ENCODE measurements at places on chromosomes 6 and 20. TPM values are rescaled to one million over a fixed set of nuclear protein-coding genes. Genes with fewer than 3 reads are reported as not detected.

GRCh38 chr6:3825331-3825831 is 23.8 kb upstream of the FAM50B start:
- H3K36me3 ChIP-seq: no peaks in the 10 kb centered on the region
- peak overlapping the region; percentile 95 for H3K27ac ChIP-seq
- peaks cover 16% of the 10 kb centered on the region for H3K4me1 ChIP-seq
- H3K27me3 ChIP-seq: no peaks in the 10 kb centered on the region
- H3K4me3 ChIP-seq: no peak overlapping the region

DNA sequence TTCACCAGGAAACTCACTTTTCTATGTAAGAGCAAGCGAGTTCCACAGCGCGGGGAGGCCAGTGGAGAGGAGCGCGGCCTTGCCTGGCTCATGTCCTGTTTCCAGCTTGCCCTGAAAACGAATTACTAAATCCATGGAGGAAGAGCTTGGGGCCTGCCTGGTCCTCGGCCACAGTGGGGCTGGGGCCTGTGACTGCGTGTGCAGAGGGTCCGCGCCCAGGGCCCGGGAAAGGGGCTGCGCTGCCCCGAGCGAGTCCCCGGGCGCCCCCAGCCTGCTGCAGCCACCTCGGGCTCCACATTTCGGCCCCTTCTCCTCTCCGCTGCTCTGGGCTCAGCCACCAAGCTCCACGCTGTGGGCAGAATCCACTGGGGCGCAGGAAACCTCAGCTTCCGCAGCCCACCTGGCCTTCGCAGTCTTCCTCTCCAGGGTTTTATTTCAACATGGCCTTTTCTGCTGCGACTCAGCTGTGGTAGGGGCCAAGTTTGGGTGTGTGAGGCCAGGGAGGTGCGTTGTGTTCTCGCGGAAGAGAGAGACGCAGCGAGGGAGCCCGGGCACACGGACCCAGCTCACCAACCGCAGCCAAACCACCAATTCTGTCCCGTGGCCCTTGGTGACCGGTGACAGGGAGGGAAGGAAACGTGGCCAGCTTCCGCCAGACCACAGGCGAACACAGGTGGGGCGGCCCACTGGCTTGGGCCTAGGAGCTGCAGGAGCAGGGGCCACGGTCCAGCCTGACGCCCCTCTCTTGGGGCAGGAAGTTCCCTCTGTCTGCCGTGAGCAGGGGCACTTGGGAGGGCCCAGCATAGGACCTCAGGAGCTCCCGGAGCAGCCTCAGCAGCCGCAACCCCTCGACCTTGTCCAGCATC is 211.4 kb downstream of the ERMARD start:
- H3K36me3 ChIP-seq: no peaks in the 10 kb centered on the region
- no peaks in the 10 kb centered on the region for H3K4me1 ChIP-seq
- no peak overlapping the region for H3K4me3 ChIP-seq
- no peaks in the 10 kb centered on the region for H3K27me3 ChIP-seq

KCNB1 gene
- polyA plus RNA-seq: 1.0 TPM

PLCB4 gene
- 12.0 TPM for polyA plus RNA-seq

GRCh38 chr20:3751675-3752385 is 15.7 kb downstream of the ADISSP start:
- peaks cover 12% of the 10 kb centered on the region for H3K4me1 ChIP-seq
- peak overlapping the region; percentile 27 for H3K4me3 ChIP-seq
- H3K27ac ChIP-seq: no peak overlapping the region
- H3K36me3 ChIP-seq: no peaks in the 10 kb centered on the region
- peak; percentile 63 for DNase-seq
- peaks cover 48% of the 10 kb centered on the region for H3K27me3 ChIP-seq

- H3K27ac ChIP-seq: no peak overlapping the region
- DNase-seq: no peak
- no peak overlapping the region for H3K4me3 ChIP-seq
Measured at GRCh38 chr20:2596673-2597279, 55.7 kb upstream of the NOP56 start.

- H3K4me1 ChIP-seq: peaks cover 8% of the 10 kb centered on the region
- H3K4me3 ChIP-seq: no peak overlapping the region
- peak overlapping the region; percentile 70 for H3K27ac ChIP-seq
- H3K36me3 ChIP-seq: no peaks in the 10 kb centered on the region
- H3K27me3 ChIP-seq: no peaks in the 10 kb centered on the region
Measured at GRCh38 chr6:112203577-112204349, 50.6 kb downstream of the LAMA4 start.

DNA sequence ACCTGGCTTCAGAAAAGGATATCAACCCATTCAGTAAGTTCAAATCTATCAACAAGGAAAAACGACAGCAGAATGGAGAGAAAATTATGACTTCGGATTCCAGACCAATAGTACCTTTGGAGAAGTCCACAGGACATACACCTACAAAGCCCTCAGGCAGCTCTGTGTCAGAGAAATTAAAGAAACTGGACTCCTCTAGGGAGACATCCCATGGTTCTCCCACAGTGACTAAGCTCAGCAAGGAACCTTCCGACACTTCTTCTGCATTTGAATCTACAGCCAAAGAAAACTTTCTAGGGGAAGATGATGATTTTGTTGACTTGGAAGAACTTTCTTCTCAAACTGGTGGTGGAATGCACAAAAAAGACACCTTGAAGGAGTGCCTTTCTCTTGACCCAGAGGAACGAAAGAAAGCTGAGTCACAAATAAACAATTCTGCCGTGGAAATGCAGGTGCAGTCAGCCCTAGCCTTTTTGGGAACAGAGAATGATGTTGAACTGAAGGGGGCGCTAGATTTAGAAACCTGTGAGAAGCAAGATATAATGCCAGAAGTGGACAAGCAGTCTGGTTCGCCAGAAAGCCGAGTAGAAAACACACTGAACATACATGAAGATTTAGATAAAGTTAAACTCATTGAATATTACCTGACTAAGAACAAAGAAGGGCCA is 67.4 kb upstream of the HINT3 start:
- no peaks in the 10 kb centered on the region for H3K36me3 ChIP-seq
- no peaks in the 10 kb centered on the region for H3K27me3 ChIP-seq
- no peak overlapping the region for H3K27ac ChIP-seq
- peak; percentile 32 for DNase-seq
- no peaks in the 10 kb centered on the region for H3K4me1 ChIP-seq

TNXB gene
- 7.3 TPM for polyA plus RNA-seq

GRCh38 chr6:157741948-157742556 is 81.0 kb upstream of the SNX9 start:
- H3K27ac ChIP-seq: no peak overlapping the region
- H3K36me3 ChIP-seq: no peaks in the 10 kb centered on the region
- H3K4me3 ChIP-seq: no peak overlapping the region
- H3K4me1 ChIP-seq: no peaks in the 10 kb centered on the region
- no peaks in the 10 kb centered on the region for H3K27me3 ChIP-seq

- no peaks in the 10 kb centered on the region for H3K27me3 ChIP-seq
- H3K4me1 ChIP-seq: peaks cover 6% of the 10 kb centered on the region
- no peak for DNase-seq
- H3K27ac ChIP-seq: no peak overlapping the region
Measured at GRCh38 chr6:157038610-157039009, 261.4 kb downstream of the ARID1B start.

DNA sequence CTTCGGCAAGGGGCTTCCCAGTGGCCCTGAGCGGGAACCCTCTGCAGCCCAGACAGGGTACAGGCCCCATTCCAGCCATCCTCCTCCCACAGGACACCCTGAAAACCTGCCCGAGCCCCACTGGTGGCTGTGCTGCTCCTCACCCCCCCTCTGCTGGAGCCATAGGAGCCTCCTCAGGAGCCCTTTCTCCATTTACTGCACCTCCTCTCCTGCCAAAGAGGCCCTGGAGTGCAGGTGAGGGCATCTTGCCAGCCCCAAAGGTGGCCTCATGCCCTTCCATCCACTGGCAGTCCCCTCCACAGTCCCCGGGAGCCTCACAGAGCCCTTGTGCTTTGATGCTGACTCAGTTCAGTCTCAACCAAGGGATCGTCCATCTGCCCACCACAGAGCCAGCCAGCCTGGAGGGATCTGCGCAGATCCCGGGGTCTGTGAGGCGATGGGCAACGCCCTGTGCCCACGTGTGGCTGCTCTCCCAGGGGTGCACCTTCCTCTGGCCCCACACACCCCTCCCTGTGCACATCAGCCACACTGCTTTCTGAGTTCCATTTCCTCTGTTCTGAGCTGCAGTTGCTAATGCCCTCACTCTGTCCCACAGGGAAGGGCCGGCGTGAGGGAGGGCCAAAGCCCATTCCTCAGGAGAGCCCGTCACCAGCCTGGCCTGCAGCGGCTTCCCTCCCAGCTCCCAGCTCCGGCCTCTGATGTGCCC is 228.5 kb downstream of the DLL1 start:
- H3K27me3 ChIP-seq: no peaks in the 10 kb centered on the region
- H3K4me1 ChIP-seq: no peaks in the 10 kb centered on the region
- no peak for DNase-seq
- no peak overlapping the region for H3K4me3 ChIP-seq
- H3K27ac ChIP-seq: no peak overlapping the region
- H3K36me3 ChIP-seq: no peaks in the 10 kb centered on the region

GRCh38 chr6:40693768-40694167 is 106.6 kb upstream of the LRFN2 start:
- no peaks in the 10 kb centered on the region for H3K4me1 ChIP-seq
- no peak overlapping the region for H3K27ac ChIP-seq
- H3K36me3 ChIP-seq: no peaks in the 10 kb centered on the region
- H3K4me3 ChIP-seq: no peak overlapping the region

GRCh38 chr6:52285177-52286068 is 881 bp upstream of the MCM3 start:
- H3K4me3 ChIP-seq: peak overlapping the region; percentile 11
- H3K4me1 ChIP-seq: no peaks in the 10 kb centered on the region
- DNase-seq: no peak

GRCh38 chr6:84007871-84008270 is 25.7 kb upstream of the MRAP2 start:
- no peaks in the 10 kb centered on the region for H3K4me1 ChIP-seq
- no peak overlapping the region for H3K4me3 ChIP-seq
- H3K27me3 ChIP-seq: no peaks in the 10 kb centered on the region
- no peak for DNase-seq

DNA sequence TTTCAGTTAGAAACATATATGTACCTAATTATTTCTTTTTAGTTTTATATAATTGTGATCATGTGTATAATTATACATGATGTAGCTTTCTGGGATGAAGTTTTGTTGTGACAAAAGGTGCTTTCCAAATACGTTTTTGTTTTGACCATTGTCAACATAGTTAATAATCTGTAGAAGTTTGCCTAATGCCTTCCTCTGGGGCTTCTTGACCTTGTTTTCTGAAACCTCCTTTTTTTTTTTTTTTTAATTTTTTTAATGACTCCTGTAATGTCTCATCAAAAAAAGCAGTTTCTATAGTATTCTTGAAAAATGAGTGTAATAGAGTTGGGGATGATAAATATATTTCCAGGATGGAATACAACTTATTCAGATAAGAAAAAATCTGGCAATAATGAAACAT is 434.7 kb upstream of the SOX4 start:
- H3K36me3 ChIP-seq: no peaks in the 10 kb centered on the region
- no peaks in the 10 kb centered on the region for H3K4me1 ChIP-seq
- H3K4me3 ChIP-seq: no peak overlapping the region
- H3K27me3 ChIP-seq: no peaks in the 10 kb centered on the region
- no peak for DNase-seq
- no peak overlapping the region for H3K27ac ChIP-seq

GTSF1L gene
- not detected for polyA plus RNA-seq

MBOAT1 gene
- polyA plus RNA-seq: 3.8 TPM

DNA sequence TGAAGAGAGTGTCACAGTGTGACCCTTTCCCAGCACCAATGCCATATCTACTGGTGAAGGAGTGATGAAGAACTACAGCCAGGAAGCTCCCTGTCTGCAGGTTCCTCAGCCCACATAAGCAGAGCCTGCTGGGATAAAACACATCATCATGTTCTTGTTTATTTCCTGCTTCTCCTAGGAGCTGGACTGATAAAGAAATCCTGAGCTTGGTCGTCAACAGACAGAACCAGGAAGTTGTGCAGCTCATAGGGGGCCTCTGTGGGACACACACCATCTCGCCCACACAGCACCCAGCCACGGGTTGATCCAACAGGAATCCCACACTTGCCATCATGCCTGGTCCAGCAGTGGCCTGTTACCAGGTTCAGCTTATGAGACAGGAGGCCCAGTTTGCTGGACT is 2.8 kb upstream of the CSTL1 start:
- DNase-seq: peak; percentile 42
- H3K4me1 ChIP-seq: peaks cover 10% of the 10 kb centered on the region
- H3K4me3 ChIP-seq: no peak overlapping the region
- no peaks in the 10 kb centered on the region for H3K27me3 ChIP-seq
- H3K36me3 ChIP-seq: no peaks in the 10 kb centered on the region
- H3K27ac ChIP-seq: peak overlapping the region; percentile 50

EPPIN gene
- not detected for polyA plus RNA-seq

EYA4 gene
- 0.33 TPM for polyA plus RNA-seq

THBD gene
- polyA plus RNA-seq: 79.6 TPM

SLC17A4 gene
- polyA plus RNA-seq: 5.2 TPM

DNA sequence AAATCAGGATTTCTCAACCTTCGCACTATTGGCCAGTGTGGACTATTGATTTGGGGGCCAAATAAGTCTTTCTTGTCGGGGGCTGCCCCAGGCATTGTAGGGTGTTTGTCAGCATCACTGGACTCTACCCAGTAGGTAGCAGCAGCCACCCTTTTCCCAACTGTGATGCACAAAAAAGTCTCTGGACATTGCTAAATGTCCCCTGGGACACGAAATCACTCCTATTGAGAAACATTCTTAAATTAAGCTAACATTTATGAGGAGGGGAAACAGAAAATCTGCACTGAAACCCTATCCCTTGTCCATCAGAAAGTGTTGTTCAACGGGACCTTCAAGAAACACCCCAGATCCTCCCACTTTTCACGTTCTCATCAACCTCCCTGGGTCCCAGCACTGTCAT is 54.2 kb downstream of the NFATC2 start:
- no peaks in the 10 kb centered on the region for H3K36me3 ChIP-seq
- no peak for DNase-seq
- no peak overlapping the region for H3K27ac ChIP-seq
- no peak overlapping the region for H3K4me3 ChIP-seq
- no peaks in the 10 kb centered on the region for H3K27me3 ChIP-seq

IL20RA gene
- polyA plus RNA-seq: 0.52 TPM

DTNBP1 gene
- polyA plus RNA-seq: 25.6 TPM

CLPSL2 gene
- not detected for polyA plus RNA-seq

ZNF76 gene
- 43.7 TPM for polyA plus RNA-seq

CDH22 gene
- 0.15 TPM for polyA plus RNA-seq

- H3K4me3 ChIP-seq: peak within 1 kb of the TSS; percentile 72
- no peaks in the 10 kb centered on the region for H3K36me3 ChIP-seq
- no peak within 1 kb of the TSS for H3K27ac ChIP-seq
- no peaks in the 10 kb centered on the region for H3K27me3 ChIP-seq
- DNase-seq: peak; percentile 81
Measured at GRCh38 chr6:16238057-16238962, at the start of gene GMPR. TSS of gene GMPR (plus strand) at chr6:16238587. CDS start at chr6:16238694, 107 bp downstream.

DNA sequence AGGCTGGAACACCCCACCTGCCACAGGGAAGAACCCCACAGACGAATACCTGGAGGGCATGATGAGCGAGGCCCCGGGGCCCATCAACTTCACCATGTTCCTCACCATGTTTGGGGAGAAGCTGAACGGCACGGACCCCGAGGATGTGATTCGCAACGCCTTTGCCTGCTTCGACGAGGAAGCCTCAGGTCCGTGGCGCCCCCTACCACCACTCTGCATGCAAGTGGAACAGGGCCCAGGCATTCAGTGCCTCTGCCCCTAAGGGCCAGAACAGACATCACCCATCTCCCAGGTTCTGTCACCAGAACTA is 6.6 kb downstream of the MYL9 start:
- DNase-seq: no peak
- peaks cover 8% of the 10 kb centered on the region for H3K4me1 ChIP-seq
- no peaks in the 10 kb centered on the region for H3K36me3 ChIP-seq
- no peak overlapping the region for H3K4me3 ChIP-seq
- H3K27ac ChIP-seq: no peak overlapping the region

Measured in hepatocyte (in vitro differentiated cells).